ENCODE measurements at places on chromosomes 11 and 22.
A peak's percentile ranks its signal among the peaks of the same experiment; 100 is the strongest.

- DNase-seq, result no peak
Observed at GRCh38 chr11:69002110-69002569, 10.9 kb downstream of the MRGPRF start.

DNA sequence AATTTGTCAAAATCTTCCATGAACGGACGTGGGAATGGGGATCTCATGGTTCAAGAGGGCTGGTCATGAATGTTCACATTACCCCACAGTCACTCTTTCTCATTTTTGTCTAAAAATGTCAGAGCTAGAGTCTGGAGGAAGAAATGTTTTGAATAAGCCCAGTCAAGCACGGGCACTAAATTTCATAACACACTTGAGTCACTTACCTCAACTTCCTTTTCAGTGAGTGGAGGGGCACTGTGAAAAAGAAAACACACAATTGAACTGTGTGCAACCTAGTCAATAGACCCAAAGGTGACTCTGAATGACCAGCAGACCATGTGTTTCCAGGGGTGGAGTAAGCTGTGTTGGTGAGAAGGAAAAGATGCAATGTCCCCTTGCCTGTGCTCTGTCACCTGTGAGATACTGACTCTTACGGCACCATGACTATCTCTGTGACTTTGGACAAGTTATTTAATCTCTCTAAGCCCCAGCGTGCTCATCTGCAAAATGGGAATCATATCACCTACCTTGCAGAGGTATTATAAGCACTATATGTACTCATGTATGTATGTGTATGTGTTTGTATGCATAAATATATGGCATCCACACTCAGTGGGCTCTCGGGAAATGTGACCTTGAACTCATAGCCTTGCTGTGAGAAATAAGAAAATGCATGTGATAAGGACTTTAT lies 38.2 kb upstream of the LYVE1 start:
- no peak for DNase-seq

GRCh38 chr11:129427816-129428406 lies 52.3 kb downstream of the BARX2 start:
- DNase-seq, result no peak

DNA sequence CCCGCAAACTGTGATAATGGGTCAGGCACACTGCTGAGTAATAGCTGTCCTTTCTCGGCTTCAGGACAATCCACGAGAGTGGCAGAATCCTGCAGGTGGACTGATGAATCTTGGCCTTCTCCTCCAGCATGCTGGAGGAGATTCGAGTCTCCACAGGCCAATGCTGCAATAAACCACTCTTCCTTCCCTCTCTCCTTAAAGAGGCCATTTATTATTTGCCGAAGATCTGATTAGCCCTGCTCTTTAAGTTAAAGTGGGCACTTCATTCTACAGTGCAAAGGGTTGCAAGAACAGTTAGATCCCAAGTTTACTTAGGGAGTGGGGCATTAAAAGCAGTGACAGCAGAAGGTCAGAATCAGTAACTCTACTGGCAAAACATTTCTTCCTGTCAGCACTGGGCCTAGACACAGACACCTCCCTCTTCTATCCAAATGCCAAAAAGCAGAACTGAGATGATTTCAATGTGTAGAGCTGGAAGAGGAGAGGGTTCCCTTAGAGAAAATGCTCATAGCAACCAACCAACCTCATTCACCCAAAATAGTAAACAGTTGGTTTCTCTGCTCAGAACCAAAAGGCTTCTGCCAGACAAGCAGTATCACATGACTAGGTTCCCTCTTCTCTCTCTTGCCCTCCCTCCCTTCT lies 121.7 kb downstream of the SGSM3 start:
- no peak for DNase-seq

GRCh38 chr11:28038775-28039174 lies 69.2 kb downstream of the KIF18A start:
- no peak for DNase-seq

GRCh38 chr11:35990170-35990569 lies 46.3 kb downstream of the LDLRAD3 start:
- DNase-seq, result no peak

DNA sequence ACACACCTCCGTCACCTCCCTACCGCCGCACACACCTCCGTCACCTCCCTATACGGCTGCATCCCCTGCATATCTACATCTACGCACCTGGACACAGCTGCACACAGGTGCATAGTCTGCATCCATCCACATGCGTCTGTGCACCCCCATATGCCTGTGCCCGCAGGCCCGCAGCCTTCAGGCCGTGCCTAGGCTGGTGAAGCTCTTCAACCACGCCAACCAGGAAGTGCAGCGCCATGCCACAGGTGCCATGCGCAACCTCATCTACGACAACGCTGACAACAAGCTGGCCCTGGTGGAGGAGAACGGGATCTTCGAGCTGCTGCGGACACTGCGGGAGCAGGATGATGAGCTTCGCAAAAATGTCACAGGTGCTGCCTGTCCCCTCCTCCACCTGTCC lies 4.8 kb downstream of the PKP3 start:
- DNase-seq, result no peak

DNA sequence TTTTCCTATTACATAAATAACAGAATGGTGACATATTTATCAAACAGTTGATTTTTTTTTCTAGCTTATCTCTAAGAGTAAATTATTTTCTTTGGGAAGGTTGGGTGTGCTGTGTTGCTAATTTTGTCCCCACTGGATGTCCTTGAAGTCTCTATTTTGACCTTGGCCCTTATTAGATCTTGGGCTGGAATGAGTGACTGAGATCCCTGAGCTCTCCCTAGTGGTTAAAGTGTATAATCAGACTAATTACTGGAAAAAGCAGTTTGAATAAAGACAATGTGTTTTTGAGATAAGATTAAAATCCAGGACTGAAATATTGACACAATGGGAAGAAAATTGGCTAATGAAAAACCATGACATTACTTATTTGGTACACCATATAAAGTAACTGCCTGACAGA lies 56.1 kb downstream of the AASDHPPT start:
- no peak for DNase-seq

- DNase-seq, result no peak
Observed at GRCh38 chr22:47054231-47055072, 292.0 kb downstream of the TBC1D22A start.

DNA sequence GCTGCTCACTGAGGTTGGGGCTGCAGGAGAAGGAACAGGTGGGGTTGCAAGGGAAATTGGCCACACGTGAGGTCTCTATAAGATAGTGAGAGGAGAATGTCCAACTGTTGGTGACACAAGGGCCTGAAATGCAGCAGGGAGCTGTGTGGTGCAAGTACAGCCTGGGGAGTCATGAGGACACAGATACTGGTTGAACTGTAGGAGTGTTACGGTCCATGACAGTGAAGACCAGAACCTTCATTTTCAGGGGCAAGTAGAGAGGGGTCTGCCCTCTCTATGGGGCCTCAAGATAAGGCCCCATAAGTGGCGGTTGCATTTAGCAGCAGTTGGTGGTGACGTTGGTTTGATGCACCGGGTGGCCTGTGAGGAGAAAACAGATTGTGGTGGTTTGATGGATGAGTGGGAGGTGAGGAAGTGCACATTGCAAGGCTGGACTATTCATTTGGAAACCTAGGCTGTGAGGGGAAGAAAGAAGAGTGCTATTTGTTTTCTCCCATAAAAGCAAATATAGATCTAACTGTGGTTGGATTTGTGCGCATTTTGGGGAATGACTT lies 39.4 kb downstream of the MICAL2 start:
- no peak for DNase-seq

- DNase-seq, result no peak
Observed at GRCh38 chr11:27431808-27432207, 40.8 kb downstream of the LGR4 start.

DNA sequence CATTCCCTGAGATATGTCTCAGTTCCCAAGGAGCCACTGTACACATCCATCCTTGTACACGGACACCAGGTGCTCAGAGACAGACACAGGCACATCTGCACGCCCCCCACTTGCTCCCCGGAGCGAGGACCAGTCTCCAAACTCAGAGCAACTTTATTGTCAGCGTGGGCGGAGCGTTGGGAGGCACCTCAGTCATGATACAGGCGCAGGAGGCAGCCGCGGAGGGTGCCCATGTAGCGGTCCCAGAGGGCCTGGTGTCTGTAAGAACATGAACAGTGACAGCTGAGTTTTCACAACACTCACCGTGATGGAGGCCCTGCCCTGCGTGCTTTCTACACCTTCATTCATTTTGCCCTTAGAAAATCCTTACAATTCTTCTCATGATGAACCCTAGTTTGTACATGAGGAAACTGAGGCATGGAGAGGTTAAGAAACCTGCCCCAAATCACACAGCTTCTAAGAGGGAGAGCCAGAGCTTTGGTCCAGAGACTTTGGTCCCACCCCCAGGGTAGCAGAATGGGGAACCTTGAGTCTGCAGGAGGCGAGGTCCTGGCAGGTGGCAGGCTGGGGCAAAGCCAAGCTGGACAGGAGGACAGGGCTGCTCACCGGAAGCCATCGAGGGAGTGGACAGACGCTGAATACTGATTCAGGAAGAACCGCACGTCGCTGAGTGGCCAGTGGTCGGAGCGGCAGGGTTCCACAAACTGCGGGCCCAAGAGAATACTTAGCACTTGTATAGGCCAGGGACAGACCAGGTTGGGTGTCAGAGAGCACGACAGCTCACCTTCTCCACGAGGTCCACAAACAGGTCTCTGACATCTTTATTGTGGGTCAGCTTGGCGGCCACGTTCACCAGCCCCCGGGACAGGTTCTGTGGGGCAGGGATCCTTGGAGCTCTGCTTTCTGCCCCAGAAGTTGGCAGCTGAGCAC lies 4.2 kb downstream of the FIBP start:
- DNase-seq, result no peak

DNA sequence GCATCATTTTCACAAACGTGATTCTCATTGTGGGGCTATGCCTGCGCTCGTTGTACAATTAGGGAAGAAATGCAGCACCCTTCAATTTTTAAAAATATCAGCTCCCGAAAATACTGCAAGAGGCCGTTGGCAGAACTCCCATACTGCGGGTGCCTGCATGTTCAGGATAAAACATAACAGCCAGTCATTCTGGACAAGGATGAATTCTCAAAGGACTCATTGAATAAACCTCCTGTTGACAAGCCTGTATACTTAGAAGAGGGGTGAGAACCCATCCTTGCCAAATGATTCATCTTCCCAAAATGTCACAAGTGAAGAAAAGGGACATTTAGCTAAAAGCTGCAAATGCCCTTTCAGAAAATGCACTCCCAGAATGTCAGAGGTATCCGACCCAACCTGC lies 141.9 kb downstream of the CSNK2A3 start:
- DNase-seq, result no peak

DNA sequence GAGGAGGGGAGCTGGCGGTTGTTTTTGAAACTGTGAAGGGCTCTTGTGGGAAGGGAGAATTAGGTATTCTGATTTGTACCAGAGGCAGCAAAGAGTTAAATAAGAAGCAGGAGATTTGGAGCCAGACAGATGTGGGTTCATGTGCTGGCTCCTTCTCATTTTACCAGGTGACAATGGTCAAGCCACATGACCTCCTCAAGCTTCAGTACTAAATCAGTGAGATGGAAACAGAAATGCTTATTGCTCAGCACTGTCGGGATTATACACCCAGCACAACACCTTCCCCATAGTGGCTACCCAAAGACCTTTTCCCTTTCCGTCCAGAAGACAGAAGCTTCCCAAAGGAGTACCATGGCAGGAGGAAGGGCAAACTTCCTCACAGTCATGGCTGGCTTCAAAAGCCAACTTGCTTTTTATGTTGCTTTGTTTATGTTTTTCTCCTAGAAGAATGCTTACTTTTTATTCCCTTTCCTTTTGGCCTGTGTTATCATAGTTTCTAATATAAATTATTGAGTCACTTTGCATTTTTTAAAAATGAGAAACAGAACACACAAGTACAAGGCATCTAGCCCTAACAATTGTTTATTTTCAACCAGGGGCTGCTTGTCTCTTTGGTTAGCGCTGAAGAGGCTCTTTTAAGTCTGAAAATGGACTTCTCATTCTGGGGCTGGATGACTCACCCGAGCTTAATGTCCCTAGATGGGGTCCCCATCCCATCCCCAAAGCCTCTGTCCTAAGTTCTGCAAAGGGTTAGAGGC lies 181.5 kb upstream of the ZBED5 start:
- DNase-seq, result no peak

DNA sequence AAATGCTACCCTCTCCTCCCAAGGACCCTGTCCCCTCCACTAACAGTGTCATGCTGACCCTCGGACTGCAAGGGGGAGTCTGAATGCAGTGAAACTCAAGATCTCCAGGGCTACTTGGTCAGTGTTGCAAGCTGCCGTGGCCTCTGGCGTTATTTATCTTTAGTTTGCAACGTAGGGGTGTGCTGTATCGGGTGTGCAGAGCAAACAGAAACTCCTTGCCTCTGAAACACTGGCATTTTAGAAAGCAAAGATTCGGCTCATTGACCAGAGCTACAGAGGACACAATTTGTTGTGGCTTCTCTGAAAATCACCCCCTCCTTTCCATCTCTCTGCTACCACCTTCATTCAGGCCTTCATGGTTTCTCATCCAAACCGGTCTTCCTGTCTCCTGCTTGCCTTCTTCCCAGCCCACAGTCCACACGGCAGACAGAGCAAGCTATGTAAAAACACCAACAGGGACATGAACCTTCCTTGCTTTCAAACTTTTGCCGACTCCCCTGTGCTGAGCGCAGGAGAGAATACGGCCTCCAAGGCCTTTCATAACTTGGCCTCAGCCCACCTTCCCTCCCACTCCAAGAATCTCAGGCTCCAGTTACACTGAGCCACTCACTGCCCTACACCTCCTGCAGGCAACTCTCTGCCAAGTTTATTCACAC lies 14.9 kb downstream of the FZD4 start:
- no peak for DNase-seq

DNA sequence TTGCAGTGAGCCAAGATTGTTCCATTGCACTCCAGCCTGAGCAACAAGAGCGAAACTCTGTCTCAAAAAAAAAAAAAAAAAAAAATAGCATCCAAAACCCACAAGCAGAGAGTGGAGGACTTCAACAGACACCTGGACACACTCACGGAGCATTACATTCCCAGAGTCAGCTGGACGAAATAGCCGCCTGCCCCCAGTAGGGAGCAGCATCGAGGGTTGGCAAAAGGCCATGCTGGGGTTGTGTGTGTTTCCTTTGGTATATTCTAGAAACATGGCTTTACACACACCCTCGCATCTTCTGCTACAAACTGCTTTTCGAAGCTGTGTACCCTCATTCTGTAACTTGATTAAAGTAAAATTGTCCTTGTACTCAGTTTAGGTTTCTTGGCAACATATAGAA lies 5.3 kb downstream of the ADA2 start:
- DNase-seq, result peak; percentile 11

DNA sequence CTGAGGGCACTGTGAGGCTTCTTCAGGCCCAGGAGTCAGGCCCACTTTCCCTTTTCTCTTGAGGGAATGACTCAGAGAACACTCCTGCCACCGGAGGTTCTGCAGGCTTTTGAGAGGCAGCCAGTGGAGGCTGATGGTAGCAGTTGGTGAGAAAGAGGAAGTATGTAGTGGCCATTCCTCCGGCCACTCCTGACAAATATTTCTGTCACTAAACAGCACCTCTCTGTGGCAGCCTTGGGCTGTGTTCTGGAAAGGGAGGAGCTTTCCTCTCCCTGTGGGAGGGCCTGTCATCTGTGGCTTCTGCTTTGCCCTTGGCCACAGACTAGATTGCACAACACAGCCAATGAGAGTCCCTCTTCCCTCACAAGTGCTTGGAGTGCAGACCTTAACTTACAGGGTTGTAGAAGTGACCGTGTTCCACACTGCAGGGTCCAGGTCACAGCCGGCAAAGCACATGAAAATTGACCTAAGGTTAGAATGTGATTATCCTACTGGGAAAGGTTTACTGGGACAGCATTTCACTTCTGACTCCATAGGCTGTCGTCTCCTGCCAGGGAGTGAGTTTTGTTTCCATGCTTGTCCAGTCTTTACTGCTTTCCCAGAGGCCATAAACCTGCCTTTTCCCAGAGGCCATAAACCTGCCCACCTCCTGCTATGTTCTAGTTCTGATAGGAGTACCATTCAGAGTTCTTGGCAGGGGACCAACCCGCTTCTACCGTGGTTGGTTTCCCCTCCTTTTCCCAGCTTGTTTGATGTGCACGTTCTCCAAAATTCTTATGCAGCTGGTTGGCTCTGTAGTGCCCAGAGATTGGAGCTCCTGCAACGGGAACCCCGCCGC lies 33.3 kb downstream of the MARK2 start:
- no peak for DNase-seq
